Activated T-cell treated with anti-CD3 and anti-CD28 coated beads, Interleukin-2, amount 50 U/mL, for 72 hours (primary cell): ENCODE measurements at places on chromosomes 6 and 20.

DNA sequence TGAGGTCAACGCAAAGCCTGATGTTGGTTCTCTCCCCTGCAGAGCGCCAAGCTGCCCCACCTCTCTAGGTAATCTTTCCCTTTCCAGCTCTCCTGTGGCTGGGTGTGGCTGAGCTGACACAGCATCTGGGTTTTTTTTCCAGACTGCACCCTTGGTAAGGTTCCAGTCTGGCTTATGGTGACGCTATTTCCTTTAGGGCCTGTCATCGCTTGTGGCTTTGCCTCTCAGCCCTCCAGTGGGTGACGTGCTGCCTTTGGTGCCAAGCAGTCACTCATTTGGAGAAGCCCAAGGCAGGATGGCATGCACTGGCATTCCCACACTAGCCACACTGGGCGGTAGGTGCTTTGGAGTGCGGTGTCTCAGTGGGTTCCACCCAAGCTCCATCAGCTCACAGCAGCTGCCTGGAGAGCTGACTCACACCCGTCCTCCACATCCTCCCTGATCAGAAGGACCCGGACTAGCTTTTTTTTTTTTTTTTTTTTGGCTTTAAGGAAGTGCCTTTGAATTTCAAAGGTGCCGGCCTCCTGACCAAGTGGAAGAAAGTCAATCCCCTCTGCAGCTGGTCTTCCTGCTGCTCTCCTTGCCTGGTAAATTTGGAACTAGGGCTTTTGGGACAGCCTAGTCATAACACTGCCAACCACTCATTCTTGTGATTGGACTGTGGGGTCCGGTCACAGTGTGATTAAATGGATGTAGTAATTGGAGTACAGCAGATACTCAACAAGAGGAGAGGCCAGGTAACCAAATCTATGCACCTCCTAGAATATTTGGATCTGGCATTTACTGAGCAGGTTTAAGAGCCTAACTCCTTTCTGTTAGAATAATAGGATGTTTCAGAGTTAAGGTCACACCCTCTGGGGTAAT, 153.6 kb downstream of the CD83 start:
- H3K4me1 ChIP-seq = peaks cover 45% of the 10 kb centered on the region
- H3K4me3 ChIP-seq = peak overlapping the region; percentile 61
- no peaks in the 10 kb centered on the region for H3K36me3 ChIP-seq
- H3K27ac ChIP-seq = no peak overlapping the region
- DNase-seq = peak; percentile 57

DNA sequence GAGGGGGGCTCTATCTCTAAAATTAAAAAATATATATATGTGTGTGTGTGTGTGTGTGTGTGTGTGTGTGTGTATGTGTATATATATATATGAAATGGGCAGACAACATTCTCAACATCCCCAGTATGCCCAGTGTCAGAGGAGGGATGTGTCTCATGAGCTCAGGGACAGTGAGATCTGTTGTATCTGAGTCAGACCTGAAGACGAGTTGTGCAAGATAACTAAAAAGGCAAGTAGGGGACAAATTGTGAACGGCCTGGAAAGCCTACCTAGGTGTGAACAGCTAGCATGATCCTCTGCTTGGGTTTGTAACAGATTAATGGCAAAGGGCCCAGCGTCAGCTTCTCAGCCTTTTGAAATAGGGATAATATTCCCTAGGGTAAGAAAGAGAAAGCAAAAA, 124.3 kb downstream of the FAXC start:
- H3K4me3 ChIP-seq = no peak overlapping the region
- no peak for DNase-seq
- H3K27me3 ChIP-seq = peaks cover 6% of the 10 kb centered on the region
- no peaks in the 10 kb centered on the region for H3K36me3 ChIP-seq
- H3K27ac ChIP-seq = no peak overlapping the region

DNA sequence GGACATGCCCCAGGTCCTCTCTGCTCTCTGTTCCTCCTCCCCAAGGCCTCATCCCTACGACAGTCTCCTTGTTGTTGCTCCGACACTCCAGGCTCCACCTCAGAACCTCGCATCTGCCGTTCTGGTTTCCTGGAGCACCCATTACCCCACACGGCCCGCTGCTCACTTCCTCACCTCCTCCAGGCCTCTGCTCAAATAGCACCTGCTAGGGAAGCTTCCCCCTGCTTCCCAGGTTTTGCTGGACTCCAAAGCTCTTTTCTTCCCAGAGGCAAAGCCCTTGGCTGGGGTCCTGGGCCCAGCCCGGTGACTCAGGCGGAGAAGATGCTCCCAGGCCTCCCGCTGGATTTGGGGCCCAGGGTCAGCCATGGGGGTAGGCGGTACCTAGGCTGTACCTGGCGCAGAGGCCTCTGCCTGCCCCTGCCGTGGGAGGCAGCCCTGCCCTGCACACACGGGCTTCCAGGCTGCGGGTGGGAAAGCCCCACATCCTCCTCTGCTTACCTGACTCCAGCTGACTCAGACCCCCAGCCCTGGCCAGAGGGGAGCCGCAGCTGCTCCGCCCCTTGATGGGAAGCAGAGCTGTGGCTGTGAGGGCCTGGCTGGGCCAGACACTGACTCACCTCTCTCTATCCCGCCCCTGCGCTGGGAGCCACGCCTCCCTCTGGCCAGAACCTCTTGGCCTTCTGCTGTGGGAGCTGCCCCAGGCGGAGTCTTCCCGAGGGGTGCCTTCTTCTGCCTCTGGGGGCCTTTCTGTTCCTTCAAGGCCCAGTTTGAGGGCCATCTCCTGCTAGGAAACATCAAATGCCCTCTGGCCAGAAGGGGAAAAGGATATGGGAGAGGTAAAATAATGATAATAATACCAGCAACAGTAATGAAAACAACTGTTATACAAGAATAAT, 130.5 kb downstream of the CEBPB start:
- H3K4me3 ChIP-seq = peak overlapping the region; percentile 58
- no peak overlapping the region for H3K27ac ChIP-seq
- peaks cover 33% of the 10 kb centered on the region for H3K4me1 ChIP-seq
- no peaks in the 10 kb centered on the region for H3K36me3 ChIP-seq

DNA sequence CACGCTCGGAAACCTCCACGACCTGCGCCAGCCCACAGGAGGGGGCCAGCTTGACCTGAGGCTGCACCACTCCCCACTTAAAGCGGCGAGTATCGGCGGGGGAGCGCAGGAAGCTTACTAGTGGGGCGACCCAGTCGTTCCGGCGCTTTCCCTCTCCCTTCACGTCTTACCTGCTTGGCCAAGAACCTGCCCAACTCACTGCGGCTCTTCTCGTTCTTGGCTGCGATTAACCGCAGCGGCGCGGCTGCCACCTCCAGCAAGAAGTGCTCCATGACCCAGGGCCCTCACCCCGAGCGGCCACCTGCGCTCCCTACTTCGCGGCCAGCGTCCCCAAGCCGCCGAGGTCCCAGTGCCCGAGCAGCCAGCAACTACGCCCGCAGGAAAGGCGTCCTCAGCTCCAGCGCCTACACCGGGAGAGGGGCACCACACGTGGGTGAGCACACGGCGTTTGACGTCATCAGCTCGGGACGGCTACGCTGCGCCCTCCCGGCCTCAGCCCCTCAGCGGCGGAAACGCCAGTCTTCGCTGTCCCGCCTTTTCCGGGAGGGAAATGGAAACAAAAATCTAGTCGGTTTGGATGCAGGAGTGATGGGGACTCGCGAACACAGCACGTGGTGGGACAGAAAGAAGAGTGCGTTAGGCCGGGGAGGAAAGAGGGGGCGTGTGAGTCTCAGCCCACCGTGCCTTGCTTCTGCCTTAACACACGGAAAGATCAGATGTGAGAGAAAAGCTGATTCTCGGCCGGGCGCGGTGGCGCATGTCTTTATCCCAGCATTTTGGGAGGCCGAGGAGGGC, at the start of gene MDN1:
MDN1 (minus strand) TSS at position 459 of the 795 bp plus-strand sequence; CDS start at position 272, 187 bp downstream.
- H3K36me3 ChIP-seq = peaks cover 3% of the 10 kb centered on the region
- H3K27me3 ChIP-seq = no peaks in the 10 kb centered on the region
- peak within 1 kb of the TSS; percentile 88 for H3K27ac ChIP-seq
- DNase-seq = peak; percentile 90
- peak within 1 kb of the TSS; percentile 95 for H3K4me3 ChIP-seq
- H3K4me1 ChIP-seq = peaks cover 40% of the 10 kb centered on the region

GRCh38 chr6:84623956-84624680, 140.3 kb downstream of the TBX18 start:
- no peak overlapping the region for H3K4me3 ChIP-seq
- H3K36me3 ChIP-seq = peaks cover 2% of the 10 kb centered on the region
- H3K4me1 ChIP-seq = no peaks in the 10 kb centered on the region
- DNase-seq = no peak
